ENCODE measurements at places on chromosomes 5 and 9.

DNA sequence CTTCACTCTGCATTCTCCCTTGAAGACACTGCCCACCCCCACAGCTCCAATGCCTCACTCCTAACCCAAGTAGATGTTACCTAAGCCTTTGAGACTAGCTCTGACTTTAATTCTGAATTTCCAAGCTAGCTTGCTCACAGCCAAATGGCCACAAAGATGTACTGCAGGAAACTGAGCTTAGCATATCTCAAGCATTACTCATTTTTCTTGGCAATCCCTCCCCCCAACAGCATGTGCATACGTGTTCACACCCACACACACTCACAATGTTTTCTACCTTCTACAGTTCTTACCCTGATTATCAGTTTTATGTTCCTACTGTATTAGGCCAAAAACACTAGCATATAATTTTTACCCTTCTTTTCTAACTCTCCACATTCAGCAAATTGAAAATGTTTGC, 13.7 kb upstream of the GRIA1 start:
- no peak for DNase-seq

DNA sequence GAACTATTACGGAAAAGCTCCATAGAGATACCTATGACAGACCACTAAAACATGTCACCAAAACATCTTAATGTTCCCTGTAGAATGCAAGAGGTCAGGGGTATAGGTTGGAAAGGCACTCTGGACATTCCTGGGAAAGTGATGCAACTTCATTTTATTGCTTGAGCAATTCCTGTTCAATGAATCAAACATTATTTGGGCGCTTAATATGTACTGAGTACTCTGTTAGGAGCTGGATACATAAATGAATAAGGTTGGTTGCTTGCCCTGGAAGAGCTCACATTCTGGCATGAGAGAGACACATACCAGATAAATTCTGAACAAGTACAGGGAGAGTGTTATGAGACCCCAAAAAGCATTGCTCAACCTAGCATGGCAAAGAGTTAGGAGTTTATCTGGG, 408.9 kb upstream of the DMAC1 start:
- no peak for DNase-seq

- no peak for DNase-seq
Measured at GRCh38 chr5:178670351-178670885, 43.6 kb upstream of the CLK4 start.

GRCh38 chr9:122220673-122221182, 8.0 kb downstream of the LHX6 start:
- no peak for DNase-seq

DNA sequence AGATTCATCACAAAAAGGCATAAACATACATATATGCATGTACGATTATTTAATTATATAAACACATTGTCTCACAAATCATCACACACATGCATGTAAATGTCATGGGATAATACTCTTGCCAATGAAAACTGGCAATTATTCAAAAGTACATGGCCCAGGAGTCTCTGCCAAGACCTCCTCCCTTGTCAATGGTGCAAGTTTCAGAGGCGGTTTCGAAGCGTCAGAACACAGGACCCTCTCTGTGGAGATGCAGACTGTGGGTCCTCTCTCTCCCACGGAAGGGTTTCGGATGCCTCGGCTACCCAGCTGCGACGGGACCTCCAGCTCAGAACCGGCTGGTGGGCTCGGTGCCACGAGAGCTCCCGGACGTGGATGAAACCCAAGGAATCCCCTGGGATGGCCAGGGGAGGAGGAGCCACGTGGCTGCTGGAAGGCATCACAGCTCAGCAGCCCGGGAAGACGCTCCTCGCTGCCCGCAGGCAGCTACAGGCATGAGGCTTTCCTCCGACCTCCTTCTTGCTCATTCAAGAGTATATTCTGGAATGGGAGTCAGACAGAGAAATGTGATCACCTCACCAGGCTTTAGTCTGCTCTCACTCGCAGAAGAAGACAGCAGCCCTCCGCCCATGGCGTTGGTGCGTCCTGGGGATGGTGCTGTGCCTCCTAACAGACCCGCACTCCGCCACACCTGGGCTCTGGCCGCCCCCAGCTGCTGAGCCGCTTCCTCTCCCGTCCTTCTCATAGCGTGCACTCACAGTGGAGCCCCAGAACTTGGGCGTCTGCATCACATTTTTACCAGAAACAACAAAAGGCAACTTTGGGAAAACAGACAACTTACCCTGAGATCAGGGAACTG, 308.8 kb downstream of the IRX2 start:
- DNase-seq: no peak

DNA sequence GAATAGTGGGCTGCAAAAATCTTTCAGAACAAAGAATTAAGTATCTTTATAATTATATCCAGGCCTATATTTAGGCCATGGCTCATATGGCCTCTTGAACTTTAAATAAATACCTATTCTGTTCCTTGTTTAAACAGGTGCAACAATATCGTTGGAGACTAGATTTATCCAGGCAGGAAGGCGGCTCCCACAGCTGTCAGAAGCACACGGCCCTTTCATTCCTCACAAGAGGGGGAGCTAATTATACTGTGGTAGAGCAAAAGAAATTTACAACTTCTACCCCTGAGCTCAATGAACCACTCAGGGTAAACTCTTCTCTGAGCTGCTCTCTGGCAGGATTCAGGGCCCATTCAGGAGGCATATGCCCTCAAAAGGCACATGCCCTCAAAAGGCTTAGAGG, 31.3 kb downstream of the TMEM174 start:
- no peak for DNase-seq

DNA sequence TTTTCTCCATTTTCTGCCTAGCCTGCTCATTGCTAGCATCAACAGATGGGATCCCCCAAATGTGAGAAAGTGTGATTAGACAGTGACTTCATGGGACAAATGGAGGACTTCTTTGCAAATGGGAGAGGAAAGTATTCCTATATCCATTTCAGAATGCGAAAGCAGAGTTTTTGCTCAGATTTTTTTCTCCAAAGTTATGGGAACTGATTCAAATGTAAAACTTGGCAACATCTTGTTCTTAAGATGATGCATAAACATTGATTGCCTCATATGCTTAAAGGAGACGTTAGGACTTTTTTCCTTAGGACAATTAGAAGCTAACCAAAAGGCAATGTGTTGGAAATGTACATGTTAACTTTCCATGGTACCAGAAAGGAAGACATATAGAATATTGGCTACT, 704.3 kb upstream of the ZNF608 start:
- DNase-seq: no peak

DNA sequence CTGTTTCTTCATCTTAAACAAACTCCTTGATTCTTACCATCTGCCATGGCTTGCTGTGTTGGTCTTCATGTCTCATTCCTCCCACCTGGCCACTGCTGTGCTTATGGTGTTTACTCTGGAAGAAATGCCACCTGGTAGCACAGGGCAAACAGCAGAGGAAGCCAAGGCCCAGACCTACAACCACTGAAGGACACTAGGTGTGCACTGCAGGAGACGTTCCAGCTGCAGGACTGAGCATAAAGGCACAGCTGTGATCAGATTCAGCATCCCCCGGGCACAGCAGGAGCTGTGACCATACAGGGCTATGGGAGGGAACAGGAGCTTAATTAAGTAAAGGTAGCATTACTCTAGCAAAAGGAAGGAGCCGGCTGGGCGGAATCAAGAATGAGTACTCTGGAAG, 12.6 kb upstream of the GNAQ start:
- no peak for DNase-seq

DNA sequence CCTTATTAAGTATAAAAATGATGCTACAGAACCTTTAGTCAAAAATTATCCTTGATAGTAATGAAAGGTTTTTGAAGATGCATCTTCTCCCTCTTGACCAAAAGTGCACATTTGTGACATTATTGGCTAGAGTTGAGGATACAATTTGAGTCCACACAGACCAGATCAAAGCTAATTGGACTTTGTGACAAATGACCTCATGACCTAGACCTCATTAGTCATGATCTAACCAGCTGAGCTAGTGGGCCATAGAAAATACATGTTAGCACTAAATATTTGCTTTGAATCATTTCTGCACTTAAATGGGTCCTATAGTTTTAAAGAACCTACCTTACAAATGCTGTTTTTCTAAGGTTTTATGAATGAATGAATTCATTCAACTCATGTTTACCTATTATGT, 182.1 kb downstream of the RFX3 start:
- DNase-seq: no peak

GRCh38 chr9:137156567-137157375, 13.1 kb downstream of the LRRC26 start:
- peak; percentile 63 for DNase-seq

DNA sequence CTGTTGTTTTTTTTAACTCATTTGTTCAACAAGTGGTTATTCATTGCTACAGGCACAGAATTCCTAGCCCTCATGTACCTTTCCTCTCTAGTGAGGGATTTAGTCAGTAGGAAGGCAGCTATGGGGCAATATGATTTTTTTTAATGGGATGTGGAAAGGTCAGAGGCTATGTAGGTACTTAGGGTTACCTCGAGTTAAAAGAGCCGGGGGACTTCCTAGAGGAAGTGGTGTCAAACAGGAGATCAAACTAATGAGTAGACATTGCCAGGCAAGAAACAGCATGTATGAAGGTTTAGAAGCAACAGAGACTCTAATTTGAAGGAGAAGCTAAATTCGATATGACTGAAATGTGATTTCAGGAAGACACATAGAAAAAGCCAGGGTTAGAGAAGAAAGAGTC, 50.7 kb downstream of the ITGA2 start:
- no peak for DNase-seq

DNA sequence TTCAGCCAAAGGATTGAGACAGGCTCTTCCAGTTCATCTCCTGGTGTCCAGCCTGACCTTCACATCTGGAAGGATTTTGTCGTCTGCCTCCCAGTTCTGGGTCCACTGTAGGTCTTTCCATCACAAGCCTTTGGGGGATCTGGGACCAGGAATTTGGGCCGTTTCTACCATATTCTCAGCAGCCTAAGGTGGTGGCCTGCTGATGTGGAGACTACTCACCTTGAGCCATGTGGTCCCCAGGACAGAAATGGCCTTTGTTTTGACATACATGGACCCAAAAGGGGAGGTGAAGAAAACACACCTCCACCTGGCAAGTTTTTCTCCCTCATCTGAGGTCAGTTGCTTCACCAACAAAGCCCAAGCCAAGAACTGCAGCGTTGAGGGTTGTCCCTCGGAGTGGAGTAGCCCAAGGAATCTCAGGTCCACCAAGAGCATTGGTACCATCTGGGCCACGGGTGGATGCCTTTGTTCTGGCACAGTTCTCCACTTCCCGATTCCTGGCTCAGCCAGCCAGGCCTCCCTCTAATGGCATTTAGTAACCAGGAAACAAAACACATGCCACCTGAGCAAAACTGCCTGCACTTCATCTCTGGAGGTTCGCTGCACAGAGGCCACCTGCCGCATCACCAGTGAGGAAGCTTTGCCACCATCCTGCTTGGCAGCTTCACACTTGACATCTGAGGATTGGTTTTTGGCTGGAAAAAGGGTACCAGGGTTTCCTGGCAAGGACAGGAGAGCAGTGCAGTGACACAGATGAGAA, 24.7 kb downstream of the AMBP start:
- DNase-seq: no peak

DNA sequence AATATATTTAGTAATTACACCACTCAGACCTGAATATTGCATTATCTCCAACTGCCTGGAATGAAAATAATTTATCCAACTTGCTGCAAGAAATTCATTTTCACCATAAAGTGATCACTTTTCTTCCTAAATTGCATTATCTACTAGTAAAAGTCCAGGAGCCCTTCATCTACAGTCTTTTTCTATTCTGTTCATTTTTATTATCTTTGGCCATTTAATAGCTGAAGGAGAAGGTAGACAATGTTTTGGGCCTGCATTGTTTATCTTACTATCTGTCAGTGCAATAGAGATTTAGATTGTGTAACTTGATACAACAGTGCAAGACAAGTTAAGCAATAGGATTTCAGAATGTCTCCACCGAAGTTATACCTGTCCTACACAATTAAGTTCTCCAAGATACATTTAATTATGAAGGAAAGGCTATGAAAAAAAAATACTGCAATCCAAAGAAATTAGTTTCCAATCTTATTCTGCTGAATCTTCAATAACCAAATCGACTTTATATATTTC, 1339.7 kb upstream of the CDH6 start:
- no peak for DNase-seq

DNA sequence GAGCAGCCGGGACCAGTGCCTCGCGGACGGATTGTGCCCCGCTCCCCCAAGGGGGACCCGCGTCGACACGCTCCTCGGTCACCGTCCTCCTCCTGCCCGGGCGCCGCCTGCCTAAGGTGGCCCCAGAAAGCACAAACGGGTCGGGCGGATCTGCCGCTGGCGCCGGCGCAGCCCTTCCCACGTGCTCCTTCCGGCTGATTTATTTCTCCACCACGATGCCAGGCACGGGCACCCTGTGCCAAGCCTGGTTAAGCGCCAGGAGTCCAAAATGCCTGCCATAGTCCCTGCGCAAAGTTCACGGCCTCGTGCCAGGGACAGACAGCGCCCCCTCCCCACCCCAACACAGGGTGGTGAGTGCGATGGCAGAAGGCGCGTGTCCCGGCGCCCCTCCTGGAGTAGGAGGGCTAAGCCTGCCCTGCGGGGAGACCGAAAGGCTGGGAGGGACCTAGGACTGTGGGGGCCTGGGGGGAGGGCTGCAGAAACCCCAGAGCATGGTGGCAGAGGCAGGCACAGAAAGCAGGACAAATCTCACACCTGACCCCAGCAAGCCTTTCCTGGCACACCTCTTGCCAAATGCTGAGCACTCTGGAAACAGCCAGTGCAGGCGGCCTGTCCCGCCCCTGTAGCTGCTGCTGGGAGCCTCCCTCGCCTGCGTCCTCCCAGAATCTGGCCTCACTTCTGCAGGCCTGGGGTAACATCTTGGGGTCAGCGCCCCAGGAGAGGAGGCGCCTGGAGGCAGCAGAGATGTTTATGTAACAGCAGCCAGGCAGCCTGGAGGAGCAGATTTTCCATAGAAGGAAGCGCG, 1.1 kb upstream of the NOTCH1 start:
- DNase-seq: peak; percentile 58

GRCh38 chr5:67377631-67378030, 181.0 kb upstream of the CD180 start:
- no peak for DNase-seq

DNA sequence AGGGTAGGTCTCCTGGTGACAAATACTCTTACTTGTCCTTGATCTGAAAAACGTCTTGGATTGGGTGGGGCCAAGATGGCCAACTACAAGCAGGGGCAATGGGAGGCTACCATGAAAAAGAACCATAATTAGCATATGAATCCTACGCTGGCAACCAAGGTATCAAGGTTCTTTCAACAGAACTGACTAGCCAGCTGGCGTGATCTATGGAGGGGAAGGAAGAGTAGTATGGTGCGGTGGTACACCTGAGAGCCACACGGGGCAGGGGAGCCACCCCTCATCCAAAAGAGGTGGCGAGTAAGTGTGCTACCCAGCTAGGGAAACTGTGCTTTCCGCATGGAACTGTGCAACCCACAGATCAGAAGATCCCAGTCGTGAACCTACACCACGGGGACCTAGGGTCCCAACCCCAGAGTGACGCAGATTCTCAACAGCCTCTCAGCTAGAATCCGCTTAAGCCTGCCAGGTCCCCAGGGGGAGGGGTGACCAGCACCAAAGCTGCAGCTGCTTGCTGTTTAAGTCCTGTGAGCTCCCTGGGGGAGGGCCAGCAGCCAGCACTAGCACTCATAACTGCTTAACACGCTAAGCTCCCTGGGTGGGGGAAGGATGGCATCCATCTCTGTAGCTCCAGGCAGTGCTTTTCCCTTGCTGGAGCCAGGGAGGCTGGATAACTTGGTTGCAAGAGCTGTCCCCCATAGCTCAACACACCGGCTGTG, 334.8 kb downstream of the FBXL17 start:
- no peak for DNase-seq

All from activated CD4-positive, CD25-positive, alpha-beta regulatory T cell treated with anti-CD3 and anti-CD28 coated beads, Interleukin-2, amount 50 U/mL, for 72 hours (primary cell).